Pancreas (tissue), 10 donors: ENCODE measurements at places on chromosomes 16 and 17. TPM values are rescaled to one million over a fixed set of nuclear protein-coding genes. Genes with fewer than 3 reads are reported as not detected.

The FLII gene
- polyA plus RNA-seq, result 282 TPM

DNA sequence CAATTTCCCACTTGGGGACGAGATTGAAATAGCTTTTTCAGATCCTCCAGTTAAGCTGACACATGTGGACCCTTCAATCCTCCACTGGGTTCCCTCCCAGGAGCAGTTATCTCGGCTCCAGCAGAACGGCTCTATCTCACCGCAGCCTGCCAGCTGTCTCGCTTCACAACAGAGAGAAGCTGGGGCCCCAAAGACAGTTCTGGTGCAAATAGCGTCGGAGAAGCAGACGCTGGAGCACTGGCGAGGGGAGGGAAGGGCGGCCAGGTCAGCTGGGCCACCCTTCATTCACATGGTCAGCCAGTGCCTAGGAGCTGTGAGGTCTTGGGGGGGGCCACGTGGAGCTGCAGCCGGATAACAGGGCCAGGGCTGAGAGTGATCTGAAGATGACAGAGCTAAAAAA lies 141.3 kb upstream of the SDK2 start:
- no peaks in the 10 kb centered on the region for H3K27me3 ChIP-seq
- no peaks in the 10 kb centered on the region for H3K36me3 ChIP-seq
- H3K27ac ChIP-seq, result no peak overlapping the region
- H3K4me1 ChIP-seq, result no peaks in the 10 kb centered on the region

The ARMC7 gene
- polyA plus RNA-seq, result 6.3 TPM

The SLC5A11 gene
- polyA plus RNA-seq, result 0.26 TPM

The KRT33A gene
- not detected for polyA plus RNA-seq

The SHISA9 gene
- polyA plus RNA-seq, result not detected

DNA sequence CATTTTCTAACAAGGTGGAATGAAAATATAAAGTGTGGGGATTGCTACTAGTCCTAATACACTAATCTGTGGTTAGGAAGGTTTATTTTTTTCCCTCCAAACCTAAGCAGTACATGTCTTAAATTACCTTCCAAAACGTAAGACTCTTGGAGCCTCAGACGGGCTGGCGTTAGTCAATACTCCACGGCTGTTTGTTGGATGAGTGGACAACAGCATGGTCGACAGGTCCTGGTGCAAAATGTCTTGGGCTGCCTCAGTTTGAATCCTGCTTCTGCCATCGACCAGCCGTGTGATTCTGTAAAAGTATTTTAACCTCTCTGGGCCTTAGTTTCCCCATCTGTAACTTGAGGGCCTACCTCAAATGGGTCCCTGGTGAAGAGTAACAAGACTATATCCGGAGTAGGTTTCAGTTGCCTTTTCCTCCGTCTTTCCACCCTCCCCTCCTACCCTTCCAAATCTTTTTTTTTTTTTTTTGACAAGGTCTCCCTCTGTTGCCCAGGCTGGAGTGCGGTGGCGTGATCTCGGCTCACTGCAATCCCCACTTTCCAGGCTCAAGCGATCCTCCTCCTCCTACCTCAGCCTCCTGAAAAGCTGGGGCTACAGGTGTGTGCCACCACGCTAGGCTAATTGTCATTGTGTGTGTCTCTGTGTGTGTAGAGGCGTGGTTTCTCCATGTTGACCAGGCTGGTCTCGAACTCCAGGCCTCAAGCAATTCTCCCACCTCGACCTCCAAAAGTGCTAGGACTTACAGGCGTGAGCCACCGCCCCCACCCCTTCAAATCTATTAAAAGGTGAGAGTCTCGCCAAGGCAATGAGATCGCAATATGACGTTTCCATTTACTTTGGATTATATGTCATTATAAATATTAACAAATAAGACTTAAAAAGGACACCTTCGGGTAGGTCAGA lies 5.8 kb downstream of the SCGB1C2 start:
- no peaks in the 10 kb centered on the region for H3K27me3 ChIP-seq
- H3K4me3 ChIP-seq, result no peak overlapping the region

- no peak overlapping the region for H3K27ac ChIP-seq
- no peaks in the 10 kb centered on the region for H3K4me1 ChIP-seq
- H3K4me3 ChIP-seq, result no peak overlapping the region
- no peak for DNase-seq
- H3K36me3 ChIP-seq, result no peaks in the 10 kb centered on the region
These were observed 70.2 kb upstream of the PSMD7 start for GRCh38 chr16:74226338-74226954.
